Hematopoietic multipotent progenitor cell treated with erythropoietin and hydrocortisone succinate and interleukin-3 and kit ligand, for 4 days (in vitro differentiated cells): ENCODE measurements at places on chromosomes 1 and 21.

- no peak for DNase-seq
Measured at GRCh38 chr1:161111117-161111516, 6.7 kb downstream of the PFDN2 start.

- no peak for DNase-seq
Measured at GRCh38 chr1:209102120-209102519, 481.4 kb upstream of the CAMK1G start.

DNA sequence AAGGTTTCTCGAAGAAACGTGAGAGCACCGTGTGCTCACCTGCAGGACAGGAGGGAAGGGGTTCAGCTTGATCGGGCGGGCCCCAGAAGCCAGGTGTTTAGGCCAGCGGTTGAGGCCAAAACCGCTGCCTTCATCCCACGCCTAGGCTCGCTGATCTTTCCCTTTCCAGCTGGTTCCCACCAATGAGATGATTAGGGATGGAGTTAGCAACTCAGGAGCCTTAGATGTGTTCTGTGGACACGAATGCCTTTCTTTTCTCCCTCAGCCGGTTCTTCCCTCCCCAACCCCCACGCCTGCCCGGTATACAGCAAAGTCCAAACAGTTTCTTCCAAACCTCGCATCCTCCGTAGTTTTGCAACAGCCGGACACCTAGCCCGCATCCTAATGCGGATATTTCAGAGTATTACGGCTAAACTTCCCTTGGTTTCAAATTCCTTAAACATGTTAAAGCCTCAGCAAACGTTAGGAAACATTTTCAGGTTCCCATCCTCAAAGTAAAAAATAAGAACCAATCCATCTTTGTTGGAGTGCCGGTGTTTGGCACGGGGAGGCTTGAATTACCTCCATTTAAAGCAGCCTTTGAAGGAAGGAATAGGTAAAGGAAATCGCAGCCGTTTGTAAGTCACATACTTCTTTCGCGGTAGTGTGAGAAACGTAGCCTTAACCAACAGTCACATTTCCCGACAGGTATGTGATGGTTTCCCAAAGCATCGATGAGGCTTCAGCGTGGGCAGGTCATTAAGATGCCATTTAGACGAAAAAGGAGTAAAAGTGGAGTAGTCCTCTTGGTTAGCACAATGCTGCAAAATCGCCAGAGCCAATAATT is 1.1 kb downstream of the LRRC8C start:
- peak; percentile 30 for DNase-seq

GRCh38 chr1:45762291-45762690 is 11.8 kb upstream of the IPP start:
- DNase-seq: no peak

DNA sequence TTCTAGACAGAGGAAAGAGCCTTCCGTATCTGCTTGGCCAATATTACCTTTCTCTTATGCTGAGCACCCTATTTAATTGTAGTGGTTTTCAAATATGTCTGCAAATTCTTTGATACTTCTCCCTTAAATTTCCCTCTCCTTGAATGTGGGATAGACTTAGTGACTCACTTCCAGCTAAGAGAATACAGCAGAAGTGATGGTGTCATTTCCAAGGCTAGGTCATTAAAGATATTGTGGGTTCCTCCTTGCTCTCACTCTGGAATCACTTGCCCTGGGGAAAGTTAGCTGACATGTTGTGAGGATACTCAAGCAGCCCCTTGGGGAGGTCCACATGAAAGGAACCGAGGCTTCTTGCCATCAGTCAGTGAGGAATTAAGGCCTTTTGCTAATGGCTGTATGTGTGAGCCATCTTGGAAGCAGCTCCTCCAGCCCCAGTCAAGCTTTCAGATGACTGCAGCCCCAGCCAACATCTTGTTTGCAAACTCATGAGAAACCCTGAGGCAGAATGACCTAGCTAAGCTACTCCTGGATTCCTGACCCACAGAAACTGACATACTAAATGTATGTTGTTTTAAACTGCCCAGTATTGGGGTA is 8.1 kb upstream of the CITED4 start:
- DNase-seq: no peak

GRCh38 chr1:11944358-11944931 is 9.9 kb downstream of the PLOD1 start:
- DNase-seq: no peak

GRCh38 chr1:229253151-229253974 is 17.5 kb upstream of the RAB4A start:
- peak; percentile 66 for DNase-seq

GRCh38 chr1:35557118-35557610 is at the start of gene KIAA0319L:
KIAA0319L (minus strand) TSS chr1:35557403; CDS start chr1:35554491, 2,912 bp downstream.
- peak; percentile 92 for DNase-seq

DNA sequence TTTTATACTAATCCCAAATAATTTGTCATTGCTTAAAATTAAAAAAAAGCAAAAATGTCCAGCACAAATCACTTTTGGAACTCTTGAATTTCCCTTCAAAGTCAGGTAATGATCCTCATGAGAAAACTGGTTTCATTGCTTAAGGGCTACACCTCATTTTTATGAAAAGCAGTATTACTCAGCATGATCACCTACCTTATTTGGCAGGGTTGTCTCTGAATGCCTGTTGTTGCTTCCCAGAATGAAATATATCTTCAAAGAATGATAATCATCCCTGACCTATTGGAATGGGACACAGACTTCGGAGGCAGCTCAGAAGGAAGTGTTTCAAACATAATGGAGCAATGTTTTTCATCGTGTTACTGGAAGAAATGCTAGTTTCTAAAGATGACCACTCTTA is 29.7 kb downstream of the C1orf21 start:
- DNase-seq: no peak

GRCh38 chr1:42982641-42983040 is 24.0 kb upstream of the SLC2A1 start:
- DNase-seq: no peak

DNA sequence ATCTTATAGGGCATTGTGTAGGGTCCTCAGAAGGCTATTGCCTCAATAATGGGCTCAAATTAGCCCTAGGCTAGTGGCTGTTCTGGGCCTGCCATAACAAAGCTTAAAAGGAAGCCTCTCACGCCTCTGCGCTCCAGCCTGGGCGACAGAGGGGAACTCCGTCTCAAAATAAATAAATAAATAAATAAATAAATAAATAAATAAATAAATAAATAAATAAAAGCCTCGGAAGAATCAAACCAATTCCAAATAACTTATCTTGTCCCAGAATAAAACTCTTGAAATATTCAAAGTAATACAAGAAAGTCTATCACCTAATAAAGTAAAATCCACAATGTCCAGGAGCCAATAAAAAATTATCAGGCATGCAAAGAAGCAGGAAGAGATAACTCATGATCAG is 14.4 kb upstream of the ALDH9A1 start:
- DNase-seq: no peak

- no peak for DNase-seq
Measured at GRCh38 chr1:217896490-217896889, 265.3 kb downstream of the SPATA17 start.

DNA sequence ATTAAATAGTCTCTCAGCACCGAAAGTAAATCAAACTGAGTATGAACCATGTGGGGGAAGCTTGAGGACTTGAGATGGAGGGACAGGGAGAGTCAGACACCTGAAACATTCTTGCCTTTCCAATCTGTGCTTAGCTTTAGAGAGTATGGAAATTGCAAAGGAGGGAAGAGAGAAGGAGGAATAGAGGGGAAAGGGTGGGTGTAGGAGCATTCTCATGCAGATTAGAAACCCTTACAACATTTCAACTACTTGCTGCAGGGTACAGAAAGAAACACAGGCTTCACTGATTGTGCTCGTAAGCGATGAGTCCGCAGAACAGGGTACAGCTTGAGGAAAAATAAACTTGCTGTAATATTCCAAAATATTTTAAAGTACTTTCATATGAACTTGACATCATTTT is 73.8 kb downstream of the NIBAN1 start:
- DNase-seq: no peak

DNA sequence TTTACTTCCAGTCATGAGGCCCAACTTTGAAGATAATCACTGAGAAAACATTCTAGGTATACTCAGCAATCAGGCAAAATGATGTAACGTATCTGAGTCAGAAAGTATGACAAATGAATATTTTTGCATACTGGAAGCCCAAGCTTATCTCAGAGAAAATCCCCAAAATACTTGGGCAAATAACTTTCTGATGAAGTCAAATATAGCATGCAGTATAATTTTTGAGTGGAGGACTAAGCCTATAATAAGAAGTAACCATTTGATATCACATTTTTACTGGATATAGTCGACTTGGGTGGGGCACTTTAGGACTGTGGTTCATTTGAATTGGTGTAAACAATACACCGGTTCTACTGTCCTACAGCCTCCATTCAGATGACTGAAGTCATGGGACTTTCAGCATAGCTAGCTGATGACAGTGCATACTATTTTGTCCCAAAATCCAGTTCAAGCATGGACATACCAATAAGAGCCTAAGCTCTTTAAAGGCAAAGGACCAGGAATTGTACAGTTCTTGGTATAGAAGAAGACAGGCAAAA is 2.3 kb upstream of the GADD45A start:
- DNase-seq: no peak

- peak; percentile 46 for DNase-seq
Measured at GRCh38 chr1:151790940-151791651, 796 bp upstream of the TDRKH start.

DNA sequence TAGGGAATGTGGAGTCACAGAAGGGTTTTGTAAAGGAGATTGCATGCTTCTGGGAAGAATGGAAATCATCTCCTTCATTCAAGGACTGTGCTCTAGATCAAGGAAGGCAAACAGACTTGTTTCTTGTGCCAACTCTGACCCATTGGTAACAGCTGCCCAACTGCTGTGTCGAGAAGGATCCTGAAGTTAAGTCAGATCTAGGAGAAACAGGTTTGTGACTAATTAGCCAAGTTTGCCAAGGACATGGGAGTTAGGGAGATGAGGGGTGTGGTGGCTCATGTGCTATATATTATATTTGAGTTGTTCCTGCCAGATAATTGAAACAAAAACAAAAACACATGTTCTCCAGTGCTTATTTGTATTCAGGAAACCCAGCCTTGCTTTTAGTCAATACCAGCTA is 251.2 kb upstream of the USP24 start:
- no peak for DNase-seq

DNA sequence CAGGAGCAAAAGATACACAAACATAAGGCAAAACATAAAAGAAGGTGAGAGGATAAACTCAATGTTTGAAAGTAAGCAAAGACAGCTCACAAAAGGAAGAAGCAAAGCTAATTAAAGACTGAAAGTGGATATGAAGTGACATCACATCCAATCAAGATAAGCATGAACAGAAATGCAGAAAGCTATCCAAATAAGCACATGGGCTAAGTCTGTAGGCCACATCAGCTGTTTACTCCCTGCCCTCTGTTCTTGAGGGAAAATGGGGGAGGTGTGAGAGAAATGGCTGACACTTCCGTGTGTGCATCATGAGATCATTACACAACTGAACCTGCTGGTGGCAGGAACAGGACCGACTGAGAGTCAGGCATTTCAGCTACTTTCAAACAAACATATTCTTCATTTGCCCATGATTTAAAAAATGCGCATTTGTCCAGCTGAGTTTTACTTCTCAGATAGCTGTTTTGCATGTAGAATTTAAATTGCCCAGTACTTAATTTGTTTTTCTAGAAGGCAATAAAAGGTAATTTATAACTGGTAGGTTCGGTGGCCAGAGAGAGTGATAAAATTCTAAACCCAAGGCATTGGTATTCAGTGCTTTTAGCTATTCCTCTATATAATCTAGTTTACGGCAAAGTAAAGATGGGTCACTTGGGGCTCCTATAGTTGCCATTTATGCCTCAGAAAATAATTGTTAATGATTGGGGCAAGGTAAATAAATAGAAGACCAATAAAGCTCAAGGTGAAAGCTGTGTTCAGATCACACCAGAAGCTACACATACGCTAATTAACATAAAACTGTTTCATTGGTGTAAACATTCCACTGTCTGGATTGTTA is 27.2 kb upstream of the MAN1A2 start:
- peak; percentile 67 for DNase-seq

DNA sequence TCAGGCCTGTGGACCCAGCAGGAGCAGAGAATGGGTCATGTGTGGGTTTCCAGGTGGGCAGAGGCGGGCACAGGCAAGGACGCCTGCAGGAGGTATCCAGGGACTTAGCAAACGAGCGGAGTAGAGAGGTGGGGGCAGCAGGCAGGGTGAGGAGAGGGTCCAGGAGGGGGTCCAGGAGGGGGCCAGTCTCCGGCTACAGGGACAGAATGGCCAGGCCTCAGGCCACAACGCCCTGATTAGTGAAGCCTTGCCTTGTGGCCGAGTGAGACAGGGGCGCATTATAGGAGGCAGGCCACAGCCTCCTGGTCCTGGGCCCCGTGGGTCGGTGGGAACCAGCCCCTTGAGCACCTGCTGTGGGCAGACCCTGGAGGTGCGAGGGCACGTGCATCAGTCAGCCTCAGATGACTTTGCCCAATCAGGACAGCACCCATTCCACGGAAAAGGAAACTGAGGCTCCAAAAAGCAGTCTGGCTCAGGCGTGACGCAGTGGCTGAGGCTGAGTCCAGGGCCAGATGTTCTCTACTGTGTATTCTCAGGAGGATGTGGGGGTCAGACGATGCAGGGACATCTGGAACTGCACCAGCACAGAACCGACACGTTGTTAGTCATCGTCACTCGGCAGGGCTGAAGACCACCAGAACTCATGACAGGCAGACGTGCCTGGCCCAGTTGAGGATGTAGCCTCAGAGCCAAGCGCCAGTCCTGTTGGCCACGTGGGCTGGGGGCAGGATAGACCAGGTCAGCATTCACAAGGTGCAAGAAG is 113.7 kb downstream of the CRYAA start:
- no peak for DNase-seq

DNA sequence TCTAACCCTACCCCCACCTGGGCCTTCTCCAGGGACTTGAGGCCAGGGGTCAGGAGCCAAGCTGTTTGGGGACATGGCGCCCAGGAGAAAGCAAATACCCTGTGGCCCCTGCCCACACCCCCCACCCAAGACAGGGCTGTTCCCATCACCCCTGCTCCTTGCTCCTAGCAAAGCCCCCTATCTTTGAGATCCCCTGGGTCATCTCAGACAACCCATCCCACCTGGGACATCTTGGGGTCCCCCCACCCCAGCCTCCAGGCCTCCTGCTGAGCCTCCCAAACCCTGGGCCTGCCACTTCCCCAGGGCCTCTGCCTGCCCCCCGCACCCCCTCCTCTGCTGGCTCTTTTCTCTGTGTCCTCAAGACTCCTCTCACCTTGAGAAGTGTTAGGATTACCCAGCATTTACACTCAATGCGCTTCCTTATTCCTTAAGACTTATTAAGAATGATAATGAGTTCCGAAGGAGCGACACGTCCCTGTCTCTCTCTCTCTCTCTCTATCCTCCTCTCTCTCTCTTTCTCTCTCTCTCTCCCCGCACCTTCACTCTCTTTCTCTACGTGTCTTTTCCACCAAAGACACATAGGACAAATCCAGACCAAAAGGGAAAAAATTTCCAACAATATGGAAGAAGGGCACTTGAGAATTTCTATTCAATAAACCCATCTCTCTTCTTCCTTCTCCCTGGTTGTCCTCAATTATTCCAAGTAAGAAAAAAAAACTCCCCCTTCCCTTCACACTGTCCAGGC is 7.2 kb downstream of the CASZ1 start:
- DNase-seq: no peak

GRCh38 chr1:37875833-37876232 is 16.4 kb upstream of the MTF1 start:
- DNase-seq: peak; percentile 38
